ENCODE measurements at places on chromosomes 12 and 14.
A peak's percentile ranks its signal among the peaks of the same experiment; 100 is the strongest.

DNA sequence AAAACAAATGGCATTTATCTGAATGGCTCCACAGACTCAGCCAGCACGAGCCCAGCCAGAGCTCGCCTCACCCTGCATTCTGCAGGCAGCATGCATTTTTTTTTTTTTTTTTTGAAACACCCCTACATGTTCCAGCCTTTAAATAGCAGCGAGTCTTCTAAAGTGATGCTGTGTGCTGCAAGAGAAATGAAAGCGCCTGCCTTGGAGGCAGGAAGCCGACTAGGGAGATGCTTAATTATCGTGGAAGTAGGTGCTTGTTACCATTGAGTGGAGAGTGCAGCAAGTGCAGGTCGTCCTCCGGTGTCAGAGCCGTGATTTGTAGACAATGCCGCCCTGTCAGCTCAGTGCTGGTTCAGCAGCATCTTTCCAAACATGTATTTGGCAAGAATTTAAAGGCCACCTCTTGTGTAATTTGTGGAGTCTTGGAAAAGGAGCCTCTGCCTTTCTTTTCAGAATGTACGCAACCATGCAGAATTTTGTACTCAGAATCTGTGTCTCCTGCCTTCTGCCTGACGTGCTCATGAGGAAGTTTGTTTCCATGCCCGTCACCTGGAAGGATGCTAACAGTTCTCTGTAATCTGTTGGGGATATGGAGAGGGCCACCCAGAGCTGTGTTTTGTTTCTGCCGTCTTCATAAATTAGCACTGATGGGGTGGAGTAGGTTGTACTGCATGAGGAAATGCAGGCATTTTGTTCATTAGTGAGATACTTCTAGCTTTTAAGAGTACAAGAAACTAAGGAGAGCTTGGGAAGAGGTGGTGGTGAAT is 345.9 kb upstream of the RGS6 start:
- DNase-seq = no peak

DNA sequence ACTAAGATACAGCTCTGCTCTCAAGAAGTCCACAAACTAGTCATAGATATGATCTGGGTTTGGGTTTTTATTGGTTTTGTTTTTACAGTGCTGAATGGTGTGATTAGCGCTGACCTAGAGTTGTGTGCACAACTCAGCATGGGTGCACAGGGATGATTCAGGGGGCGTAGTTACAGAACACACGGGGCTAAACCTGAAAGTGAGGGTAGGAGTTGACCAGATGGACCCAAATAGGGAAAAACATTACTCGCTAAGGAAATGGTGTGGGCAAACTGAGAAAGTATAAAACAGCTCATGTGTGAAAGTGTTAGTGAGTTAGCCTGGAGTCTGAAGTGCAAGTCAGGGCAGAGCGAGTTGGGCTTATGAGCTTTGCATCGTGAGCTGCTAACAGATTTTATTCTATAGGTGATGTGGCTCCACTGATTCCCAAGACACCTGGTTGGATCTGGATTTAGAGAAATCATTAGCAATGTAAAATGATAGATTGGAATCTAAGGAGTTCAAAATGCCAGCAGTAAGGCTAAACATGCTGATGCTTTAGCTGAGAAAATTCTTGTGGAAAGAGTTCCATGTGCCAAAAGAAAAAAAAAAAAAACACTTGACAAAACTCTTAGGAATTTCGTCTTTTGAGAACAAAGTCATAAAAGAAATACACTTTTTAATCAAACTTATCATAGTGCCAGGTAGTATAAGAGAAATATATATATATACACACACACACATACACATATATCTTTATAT is 134.9 kb downstream of the SLC5A8 start:
- no peak for DNase-seq

GRCh38 chr14:36518586-36519430 is 1.2 kb downstream of the NKX2-1 start:
- DNase-seq = no peak

DNA sequence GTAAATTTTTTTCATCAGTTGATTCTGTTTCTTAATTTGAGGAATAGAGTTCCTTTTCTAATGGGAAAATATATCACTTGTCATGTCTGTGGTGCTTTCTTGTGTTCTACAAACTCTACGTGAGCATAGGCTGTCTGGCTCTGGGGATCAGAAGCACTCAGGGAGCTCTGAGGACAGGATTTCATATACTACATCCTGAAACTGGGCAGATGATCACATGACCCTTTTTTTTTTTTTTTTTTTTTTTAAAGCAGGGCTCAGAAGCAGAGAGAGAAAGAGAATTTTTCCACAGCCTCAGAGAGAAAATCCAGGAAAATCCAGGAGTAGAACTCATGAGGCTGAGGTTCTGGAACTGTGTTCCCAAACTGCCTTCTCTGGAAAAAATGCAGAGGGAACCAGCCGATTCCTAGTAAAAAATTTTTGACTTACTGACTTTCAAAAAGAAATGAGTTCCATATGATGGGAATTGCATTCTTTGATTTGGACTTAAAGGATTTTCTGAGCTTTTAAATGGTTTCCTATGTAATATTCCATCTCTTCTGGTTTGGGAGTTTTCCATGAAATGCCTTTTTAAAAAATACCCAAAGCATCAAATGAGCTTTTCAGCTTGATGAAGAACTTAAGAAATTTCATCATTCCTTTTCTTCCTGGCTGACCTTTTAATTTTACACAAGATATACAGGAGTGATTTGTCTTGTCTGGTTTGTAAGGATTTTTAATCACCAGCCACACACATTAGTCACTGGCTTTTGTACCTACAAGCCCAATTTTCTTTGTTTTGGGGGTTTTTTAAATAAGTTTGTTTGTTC is 183.1 kb upstream of the HIF1A start:
- no peak for DNase-seq

GRCh38 chr12:130560321-130560720 is 155.8 kb downstream of the RIMBP2 start:
- no peak for DNase-seq

- no peak for DNase-seq
These were observed 59.8 kb upstream of the KRR1 start for GRCh38 chr12:75571204-75571603.

GRCh38 chr12:106247674-106248311 is at the start of gene CKAP4:
CKAP4 (minus strand) TSS chr12:106248020; CDS start chr12:106247851, 169 bp downstream.
- DNase-seq = peak; percentile 64

- DNase-seq = no peak
These were observed 196.2 kb upstream of the NUDT4 start for GRCh38 chr12:93181409-93181965.

DNA sequence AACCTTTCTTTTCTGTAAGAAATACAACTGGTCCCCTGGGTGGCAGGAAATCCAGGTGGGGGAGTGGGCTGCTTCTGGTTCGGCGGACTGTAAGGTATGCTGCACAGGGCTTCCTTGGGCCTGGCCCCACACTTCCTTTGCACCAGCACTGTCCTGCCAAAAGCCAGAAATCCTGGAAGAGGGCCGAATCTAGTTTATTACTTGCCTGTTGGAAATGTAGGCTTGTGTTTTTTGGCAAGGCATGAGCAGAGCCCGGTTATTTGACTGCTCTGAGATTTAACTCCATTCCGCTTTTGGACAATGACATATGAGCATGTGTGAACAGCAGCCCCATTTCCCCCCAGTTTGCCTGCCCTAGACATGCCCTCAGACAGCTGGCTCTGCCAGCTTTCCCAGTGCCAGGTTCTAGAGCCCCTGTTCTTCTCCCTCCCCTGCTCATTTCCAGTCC is 86.6 kb downstream of the BORCS5 start:
- no peak for DNase-seq

DNA sequence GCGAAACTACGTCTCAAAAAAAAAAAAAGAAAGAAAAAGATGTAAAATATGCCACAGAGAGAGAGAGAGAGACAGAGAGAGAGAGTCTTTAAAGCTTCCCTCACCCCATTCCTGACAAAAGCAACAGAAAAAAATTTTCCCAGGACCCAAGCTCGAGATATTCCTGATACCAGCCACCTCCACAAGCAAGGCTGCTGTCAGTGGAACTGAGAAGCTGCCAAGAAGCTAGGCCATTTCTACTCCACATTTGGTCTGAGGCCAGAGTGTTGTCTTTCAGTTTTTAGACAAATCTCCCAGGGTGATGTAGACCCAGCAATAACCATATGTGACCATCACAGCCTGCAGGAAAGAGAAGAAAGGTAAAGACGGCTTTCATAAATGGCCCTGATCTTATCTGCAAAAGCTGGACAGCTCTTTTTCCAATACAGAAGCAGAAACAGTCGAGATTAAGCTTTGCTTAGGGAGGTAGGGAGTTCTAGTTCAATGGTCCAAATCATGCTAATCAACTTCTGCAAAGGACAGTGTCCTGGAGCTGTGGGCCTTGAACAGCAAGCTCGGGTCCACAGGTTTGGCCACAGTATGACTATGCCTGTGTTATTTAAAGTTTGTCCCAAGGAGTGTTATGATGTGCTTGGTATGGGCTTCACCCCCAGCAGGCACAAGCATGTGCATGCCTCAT is 130.3 kb upstream of the NUDT4 start:
- DNase-seq = no peak

GRCh38 chr12:84637926-84638325 is 274.7 kb downstream of the SLC6A15 start:
- no peak for DNase-seq

GRCh38 chr12:65628061-65628460 is 196.2 kb upstream of the HMGA2 start:
- DNase-seq = no peak

DNA sequence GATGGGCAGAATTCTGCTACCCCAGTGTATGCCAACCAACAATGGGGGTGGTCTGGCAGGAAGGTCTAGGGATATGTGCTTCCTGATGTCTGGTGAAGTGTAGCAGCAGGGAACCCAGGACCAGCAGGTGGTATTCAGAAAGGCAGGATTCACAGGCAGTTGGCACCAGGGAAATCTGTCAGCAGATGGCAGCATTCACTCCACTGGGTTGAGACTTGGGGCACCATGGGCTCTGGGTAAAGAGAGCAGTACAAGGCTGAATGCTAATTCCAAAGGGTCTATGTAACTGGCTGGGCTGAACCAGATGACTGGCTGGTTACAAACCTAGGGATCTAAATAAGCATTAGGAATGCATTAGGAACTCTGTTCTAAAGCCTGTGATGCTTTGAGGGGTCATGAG is 466.9 kb upstream of the STXBP6 start:
- no peak for DNase-seq

GRCh38 chr14:99156090-99156425 is 115.9 kb downstream of the BCL11B start:
- no peak for DNase-seq

DNA sequence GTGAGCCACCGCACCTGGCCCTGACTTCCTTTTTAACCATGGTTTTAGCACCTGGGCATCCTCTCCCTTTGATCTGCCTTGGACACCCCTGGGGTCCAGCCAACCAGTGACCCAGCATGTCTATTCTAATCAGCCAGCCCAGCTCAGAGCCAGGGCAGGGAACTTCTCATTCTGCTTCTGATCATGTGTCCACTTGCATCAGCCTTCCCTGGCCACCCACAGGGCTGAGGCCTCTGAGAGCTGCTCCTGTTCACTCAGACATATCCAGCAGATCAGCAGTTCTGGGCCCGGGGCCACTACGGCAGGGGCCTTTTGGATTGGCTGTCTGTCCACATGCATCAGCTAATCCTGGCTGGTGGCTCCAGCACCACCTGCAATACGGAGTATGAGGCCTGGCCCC is 117.9 kb upstream of the MAP1LC3B2 start:
- no peak for DNase-seq

All from stimulated activated CD4-positive, alpha-beta T cell treated with anti-CD3 and anti-CD28 coated beads, Interleukin-4, amount 100 ng/mL, for 4 hours (primary cell).